ENCODE measurements at places on chromosomes 2 and 18.

DNA sequence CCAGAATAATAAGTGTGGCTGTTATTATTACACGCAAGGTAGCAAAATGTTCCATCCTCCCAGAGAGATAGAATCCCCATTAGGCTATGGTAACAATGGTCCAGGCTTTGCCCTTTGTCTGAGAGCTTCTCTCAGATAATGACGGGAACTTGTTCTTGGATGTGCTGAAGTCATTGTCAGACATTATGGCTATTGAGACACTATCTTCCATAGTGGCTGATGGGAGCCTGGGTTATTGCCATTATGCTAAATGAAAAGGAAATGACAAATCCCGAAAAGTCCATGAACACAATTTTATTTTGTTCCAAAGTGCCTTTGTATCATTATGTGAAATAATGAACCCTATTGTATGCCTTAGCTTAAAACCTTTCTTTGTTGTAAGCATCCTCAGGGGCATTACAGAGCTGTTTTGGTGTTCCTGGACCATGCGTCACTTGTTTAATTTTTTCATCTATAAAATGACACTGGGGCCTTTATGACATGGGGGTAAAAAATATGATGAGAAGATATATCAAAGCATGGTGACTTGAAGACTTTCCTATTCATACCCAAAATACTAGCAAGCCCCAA lies 218.5 kb downstream of the KCNS3 start:
- DNase-seq: no peak

DNA sequence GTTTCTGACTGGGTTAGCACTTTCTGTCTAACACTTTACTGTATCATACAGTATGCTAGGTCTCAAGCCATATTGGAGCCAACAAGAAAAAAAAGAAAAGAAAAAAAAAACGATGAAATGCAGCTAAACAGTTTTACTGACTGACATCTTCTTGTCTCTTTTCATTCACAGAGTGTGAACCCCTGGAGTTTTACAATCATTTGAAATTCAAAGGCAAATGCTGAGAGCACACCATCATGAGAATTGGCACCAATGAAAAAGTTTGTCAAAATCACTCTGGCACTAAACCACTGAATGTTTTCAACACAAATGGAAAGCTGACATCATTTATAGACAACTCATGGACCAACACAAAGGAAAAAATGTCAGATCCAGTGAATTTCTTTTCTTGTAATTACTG lies 513.3 kb downstream of the LRRTM4 start:
- no peak for DNase-seq

DNA sequence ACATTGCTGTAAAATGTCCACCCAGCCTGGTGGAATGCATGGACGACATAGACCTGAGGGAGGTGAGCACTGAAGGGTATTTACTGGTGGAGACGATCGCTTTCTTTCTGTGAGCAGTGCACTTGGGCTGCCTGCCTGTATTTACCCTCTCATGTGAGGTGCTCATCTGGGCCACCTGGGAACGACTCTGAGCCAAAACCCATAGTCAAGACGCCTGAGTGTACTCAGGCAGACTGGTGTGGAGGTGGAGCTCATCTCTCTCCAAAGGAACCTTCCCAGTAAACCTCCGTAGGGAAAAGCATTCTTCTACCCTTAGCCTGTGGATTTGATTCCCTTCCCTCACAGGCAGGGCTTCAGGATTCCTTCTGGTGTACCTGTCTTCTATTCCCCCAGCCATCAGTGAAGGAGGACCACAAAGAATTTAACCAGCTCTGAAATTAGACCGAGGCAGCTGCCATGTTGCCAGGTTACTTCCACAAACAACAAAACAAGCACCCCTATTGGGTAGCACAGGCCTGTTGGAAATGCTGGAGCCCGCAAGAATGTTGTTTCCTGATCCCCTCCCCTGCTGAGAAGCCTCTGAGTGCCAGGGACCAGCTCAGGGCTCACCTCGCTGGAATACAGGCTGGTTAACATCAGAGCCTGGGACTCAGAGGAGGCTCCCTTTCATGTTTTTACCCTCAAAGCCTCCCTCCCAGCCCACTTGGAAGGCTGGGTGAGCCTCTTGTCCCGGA lies 47.5 kb upstream of the TXNDC2 start:
- DNase-seq: no peak

GRCh38 chr2:196949116-196949515 lies 22.6 kb upstream of the PGAP1 start:
- DNase-seq: no peak

- no peak for DNase-seq
Measured at GRCh38 chr2:16330982-16331381, 334.7 kb downstream of the CYRIA start.

- no peak for DNase-seq
Measured at GRCh38 chr2:226524381-226524843, 275.2 kb downstream of the IRS1 start.

GRCh38 chr2:159217676-159218075 lies 68.8 kb downstream of the WDSUB1 start:
- DNase-seq: no peak

DNA sequence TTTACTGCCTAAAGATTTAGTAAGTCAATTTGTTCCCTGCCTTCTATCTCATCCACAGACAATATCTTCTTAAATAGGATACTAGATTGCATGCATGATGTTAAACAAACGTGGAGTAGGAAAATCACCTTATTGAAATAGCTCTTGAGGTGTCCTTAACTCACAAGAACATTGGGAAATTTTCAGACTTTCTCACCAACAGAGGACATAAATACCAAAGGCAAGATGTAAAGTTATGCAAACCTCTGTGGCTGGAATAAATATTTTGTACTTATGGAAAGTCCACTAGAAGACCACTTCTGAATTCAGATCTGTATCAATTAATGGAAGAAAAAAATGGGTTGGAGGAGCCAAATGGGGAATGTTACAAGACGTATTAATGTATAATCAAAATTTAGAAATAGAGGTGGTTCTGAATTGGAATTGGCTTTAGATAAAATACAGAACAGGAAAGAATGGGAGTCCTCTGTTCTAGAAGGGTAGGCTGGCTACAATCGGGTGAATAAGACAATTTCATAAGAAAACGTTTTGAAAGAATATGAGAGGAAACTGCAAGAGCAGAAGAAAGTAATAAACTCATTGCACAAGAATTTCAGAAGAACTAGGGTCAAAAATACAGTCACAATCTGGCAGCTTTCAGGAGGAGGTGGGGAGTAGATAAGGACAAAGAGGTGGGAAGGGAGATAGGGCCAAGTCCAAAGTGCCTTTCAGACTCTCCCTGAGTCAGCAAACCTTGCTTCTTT lies 69.3 kb upstream of the FN1 start:
- no peak for DNase-seq

GRCh38 chr2:176934131-176934530 lies 278.5 kb upstream of the HNRNPA3 start:
- DNase-seq: no peak

DNA sequence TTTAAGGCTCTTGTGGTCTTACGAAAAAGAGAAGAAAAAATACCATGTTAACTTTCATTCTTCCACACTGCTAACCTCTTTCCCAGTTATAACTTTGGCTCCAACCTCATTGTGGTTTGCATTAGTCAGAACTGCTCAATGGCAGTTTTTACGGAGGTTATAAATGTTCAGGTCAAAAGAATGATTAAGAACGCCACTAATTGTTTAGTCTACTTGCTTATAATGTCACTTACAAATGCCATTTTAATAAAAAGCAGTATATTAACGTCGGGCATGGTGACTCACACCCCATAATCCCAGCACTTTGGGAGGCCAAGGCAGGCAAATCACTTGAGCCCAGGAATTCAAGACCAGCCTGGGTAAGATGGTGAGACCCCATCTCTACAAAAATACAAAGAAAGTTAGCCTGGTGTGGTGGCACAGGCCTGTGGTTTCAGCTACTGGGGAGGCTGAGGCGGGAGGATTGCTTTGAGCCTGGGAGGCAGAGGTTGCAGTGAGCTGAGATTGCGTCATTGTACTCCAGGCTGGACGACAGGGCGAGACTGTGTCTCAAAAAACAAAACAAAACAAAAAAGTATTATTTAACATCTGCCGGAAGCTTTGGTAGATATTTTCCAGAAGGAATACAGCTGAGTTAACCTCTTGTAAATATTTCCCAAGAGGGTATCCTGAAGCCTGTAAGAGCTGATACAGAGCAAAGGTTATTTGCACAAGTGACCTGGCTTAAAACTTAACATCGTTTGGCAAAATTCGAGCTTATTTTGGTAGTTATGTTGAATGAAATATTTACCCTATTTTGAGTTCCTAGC lies 5.1 kb downstream of the AGPS start:
- no peak for DNase-seq

DNA sequence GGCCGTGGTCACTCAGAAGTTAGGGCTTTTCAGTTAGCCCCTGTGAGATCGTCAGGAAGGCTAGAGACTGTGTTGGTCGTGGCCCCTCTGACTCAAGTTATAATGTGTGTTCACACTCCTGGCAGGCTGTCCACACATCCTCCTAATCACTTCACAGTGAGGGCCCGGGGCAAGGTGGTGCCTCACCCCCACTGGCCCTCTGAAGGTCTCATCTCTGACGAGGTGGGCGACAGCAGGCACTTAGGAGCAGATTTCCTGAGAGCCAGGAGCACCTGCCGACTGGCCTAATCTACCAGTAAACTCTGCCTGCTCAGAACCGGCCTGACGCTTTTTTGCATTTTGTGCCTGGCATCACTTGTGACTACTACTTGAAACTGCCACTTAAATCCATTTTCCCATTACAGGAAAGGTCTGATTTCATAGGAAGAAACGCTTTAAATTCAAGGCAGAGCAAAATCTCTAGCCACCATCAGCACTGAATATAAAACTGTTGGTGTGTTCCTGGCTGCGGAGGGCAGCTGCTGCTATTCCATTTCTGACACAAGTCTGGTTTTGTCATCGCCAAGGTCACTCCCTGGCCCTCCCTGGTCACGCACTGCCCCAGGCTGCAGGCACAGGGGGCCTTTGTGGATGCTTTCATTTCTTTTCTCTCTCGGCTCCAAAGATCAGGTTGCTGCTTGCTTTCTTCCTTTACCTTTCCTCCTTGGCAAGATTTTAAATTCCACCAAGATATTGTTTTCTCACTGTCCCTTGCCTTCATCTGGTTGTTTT lies 48.0 kb downstream of the RAB12 start:
- DNase-seq: no peak

DNA sequence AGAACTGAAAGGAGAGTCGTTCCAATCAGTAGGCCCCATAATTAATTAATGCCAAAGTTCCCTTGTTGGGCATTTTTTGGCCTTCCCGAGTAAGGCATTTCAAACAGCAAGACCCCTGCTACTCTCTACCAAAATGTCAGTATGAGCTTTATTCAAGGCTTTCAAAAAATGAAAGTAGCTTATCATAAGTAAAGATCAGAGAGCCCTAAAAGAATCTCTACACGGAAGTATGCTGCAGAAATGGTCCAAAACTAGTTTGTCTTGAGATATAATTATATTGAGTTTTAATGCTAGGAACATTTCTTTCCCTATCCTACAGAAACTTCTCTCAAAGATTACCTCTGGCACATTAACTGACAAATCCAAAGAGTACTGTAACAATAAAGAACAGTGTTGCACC lies 43.9 kb downstream of the RTN4 start:
- no peak for DNase-seq

DNA sequence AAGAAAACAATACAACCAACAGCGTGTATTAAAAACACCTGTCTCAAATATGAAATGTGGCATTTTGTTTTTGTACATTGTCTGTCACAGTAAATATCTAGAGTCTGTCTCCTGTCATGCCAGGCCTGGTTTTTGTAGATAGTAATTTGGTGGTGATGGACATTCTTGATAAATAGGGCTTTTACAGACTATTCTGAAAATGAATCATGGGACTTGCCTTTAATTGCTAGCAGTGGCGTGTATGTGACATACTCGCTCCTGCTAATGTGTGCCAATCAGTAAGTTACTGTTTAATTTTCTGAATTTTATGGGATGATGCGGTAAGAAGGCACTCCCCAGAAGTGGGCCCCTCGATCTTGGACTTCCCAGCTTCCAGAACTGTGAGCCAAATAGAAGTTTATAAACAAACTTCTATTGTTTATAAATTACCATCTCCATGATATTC lies 83.7 kb downstream of the TANC1 start:
- no peak for DNase-seq

GRCh38 chr18:34025191-34025801 lies 199.4 kb downstream of the NOL4 start:
- DNase-seq: no peak

DNA sequence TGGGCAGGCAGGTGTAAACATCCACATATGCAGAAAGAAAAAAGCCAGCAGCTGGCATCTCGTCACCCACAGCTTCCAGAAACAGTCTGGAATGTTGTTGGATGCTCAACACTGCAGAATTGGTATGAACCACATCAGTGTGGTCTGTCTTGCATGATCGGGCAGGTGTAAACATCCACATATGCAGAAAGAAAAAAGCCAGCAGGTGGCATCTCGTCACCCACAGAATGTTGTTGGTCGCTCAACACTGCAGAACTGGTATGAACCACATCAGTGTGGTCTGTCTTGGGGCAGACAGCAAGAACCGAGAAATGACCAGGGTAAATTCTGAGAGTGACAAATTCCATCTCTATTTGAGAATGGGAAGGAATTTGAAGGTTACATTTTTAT lies 39.6 kb downstream of the DOCK10 start:
- DNase-seq: no peak

DNA sequence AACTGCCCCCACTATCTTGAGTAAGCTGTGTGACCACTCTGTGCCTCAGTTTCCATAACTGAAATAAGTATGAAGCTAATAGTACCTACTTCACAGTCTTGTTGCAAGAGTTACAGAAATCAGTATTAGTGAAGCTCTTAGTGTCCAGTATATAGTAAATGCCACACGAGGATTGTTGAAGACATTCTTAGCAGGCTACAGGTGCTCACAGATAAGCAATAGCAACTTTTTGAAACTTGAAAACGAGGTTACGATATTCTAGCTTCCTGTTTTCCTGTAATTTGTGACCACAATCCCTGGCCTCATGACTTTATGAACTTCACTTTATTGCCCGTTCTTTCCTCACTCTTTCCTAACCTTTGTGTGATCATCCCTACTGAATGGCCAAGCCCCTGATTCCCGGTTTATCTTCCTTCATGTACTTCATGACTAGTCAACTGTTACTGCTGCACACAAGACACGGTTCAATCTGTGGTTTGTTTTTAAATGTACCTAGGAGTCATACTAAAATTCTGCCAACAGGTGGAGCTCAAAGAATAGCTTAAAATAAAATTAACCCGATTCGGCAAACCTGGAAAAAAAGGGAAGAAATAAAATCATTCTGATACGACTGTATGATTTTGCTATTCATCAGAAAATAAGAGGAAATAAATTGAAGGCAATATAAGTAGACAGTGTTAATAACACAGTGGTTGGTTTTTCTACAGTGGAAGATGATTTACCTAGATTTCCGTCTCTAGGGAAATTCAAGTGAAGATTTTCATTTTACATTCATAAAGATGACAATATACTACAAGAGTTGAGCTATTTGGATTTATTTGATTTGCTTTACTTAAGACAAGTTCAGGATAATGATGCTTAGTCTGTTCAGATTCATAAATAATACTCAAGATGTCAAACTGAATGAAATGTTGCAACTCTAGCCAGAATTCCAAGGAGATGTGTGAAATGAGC lies 38.1 kb upstream of the STAT1 start:
- no peak for DNase-seq

Data from nucleus accumbens (tissue), 56 donors.